ENCODE measurements at places on chromosomes 7 and 10.

DNA sequence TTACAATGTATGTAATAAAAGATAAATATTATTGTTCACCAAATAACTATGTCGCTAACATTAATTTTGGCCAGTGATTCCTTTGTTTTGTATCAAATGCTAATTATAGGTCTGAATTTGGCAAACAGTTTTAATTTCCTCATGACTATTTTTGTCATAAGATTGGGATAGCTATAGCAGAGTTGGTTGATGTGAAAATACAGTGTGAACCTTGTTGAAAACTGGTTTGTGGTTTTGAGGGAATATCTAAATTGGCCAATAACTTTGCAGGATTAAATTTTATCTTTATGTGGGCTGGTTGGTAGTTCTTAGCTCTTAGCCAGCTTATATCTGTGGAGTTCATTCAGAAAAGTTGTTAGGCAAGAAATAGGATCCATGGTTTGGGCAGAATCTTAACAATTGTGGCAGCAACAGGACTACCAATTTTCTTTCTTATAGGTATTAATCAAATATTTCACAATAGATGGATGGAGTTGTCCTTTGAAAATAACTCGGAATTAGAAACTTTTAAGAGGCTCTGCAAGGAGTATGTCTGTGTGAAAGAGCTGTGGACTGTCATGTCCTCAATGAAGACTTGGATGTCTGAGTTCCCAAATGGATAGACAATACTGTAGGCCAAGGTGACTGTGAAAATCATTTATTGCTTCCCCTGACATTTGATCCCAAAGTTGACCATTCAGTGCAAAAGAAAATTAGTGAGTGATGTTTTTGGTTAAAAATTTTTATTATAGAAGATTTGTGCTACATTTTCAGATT lies 73.5 kb downstream of the PRKG1 start:
- no peak for DNase-seq

DNA sequence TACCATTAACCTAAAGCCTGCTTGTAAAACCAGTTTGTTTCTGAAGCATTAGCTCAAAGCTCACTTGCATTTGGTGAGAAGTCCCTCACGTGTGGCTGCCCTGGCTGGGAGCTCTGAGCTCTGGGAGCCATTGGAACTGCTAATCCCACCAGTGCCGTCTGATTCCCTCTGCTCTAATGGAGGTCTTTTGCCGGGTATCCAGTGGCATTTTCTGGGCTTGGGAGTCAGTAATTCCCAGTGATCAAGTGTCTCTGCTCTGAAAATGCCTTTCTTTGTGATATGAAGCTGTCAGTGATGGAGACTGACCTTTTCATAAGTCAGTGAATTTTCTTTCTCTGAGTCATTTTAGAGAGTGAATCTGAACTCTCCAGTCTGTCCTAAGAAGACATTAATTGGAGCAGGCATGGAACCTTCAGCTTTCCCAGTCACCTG lies 36.9 kb upstream of the FAM20C start:
- no peak for DNase-seq

GRCh38 chr10:44991571-44991970 lies 9.2 kb upstream of the ZNF22 start:
- no peak for DNase-seq

DNA sequence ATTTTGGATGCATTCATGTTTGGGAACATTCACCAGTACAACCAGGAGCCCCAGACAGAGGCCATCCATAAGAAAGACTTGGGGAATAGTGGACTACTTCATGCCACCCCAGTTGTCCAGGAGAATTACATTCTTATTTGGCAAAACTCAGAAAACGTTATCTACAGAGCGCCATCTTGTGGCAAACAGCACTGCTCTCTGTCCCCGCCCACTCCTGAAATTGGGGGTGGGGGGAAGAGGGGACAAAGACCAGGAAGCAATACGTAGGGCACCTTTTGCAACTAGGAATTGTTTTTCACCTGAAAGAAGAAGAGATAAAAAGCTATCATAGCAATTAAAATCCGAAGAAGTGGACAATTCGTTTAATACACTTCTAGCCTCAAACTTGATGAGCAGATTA lies 134.6 kb upstream of the MGMT start:
- DNase-seq, result no peak

DNA sequence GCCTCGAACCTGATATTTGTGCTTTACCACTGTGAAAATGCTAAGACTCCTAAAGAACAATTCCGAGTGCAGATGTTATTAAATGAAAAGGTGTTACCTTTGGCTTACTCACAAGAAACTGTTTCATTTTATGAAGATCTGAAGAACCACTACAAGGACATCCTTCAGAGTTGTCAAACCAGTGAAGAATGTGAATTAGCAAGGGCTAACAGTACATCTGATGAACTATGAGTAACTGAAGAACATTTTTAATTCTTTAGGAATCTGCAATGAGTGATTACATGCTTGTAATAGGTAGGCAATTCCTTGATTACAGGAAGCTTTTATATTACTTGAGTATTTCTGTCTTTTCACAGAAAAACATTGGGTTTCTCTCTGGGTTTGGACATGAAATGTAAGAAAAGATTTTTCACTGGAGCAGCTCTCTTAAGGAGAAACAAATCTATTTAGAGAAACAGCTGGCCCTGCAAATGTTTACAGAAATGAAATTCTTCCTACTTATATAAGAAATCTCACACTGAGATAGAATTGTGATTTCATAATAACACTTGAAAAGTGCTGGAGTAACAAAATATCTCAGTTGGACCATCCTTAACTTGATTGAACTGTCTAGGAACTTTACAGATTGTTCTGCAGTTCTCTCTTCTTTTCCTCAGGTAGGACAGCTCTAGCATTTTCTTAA lies 47.7 kb downstream of the MINPP1 start:
- DNase-seq, result no peak

- DNase-seq, result no peak
Observed at GRCh38 chr7:106417273-106417902, 132.6 kb upstream of the NAMPT start.

DNA sequence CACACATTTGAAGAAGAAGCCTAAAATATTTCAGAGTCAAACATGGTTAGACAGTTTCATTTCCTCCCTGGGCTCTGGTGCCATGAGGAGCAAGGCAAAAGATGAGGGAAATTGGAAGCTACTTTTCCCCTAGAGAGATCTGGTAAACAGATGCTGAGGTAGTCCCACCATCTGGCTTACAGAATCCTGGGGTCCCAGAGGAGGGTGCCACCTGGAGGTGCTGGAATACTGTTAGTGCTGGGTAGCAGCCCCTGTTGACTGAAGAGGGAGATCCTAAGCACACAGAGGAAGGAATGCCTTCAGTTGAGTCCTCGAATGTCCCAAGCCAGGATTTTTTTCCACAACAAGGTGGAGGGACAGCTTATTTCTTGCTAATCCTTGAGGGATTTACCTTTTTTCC lies 160.1 kb downstream of the FZD1 start:
- no peak for DNase-seq

GRCh38 chr10:127186813-127187212 lies 9.6 kb downstream of the INSYN2A start:
- DNase-seq, result no peak

DNA sequence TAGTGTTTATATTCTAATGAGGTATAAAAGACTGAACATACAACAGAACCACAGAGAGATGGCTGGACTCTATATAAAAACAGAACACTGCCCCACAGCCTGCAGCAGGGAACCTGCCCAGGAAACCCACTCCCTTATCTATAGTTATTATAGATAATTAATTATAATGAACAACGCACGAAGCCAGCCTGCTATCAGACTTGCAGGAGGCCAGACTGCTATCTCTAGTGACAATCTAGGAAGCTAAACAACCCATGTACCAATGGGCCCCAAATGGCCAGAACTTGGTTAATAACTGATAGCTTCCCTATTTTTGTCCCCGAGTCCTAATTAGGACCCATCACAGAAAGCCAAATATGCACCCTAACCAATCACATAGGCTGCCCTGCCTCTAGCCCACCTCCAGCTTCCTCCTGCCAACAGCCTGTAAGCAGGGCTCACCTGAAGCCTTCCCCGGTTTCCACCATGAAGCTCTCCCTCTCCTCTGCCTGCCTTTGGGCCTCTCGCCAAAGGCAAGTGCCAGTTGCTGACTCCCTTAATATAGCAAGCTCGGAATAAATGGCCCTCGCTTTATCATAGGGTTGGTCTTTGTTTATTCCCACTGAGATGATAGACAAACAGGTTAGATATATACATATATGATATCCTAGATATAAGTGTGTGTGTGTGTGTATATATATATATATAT lies 74.5 kb downstream of the SYPL1 start:
- no peak for DNase-seq

DNA sequence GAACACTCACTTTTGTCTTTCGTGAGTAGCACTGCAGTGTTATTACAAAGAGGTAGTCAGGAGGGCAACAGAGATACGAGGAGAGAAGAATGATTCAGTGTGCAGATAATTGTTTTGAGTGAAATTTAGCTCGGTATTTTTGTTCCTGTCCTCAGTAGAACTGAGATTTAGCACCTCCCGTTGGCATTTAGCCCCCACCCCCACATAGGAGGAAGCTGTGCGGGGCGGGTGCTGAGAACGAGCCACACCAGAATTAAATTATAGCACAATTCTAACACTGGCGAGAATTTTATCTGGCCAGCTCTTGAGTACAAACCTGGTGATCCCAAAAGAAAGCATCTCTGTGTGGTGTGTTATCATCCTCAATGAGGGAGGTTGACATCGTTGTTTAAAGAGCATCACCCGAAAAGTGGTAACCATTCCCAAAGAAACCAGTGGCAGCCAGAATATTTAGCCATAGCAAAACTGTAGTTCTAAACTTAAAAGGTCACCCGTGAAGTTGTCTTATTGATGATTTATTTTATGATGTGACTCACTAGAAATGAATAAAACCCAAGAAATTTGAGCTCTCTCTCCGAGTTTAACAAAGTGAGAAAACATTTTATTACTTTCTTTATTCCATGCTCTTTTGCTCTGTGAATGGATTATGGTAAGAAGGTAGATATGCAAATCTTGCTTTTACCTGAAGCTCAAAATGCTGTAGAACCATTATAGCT lies 612.2 kb downstream of the SUGCT start:
- DNase-seq, result no peak

DNA sequence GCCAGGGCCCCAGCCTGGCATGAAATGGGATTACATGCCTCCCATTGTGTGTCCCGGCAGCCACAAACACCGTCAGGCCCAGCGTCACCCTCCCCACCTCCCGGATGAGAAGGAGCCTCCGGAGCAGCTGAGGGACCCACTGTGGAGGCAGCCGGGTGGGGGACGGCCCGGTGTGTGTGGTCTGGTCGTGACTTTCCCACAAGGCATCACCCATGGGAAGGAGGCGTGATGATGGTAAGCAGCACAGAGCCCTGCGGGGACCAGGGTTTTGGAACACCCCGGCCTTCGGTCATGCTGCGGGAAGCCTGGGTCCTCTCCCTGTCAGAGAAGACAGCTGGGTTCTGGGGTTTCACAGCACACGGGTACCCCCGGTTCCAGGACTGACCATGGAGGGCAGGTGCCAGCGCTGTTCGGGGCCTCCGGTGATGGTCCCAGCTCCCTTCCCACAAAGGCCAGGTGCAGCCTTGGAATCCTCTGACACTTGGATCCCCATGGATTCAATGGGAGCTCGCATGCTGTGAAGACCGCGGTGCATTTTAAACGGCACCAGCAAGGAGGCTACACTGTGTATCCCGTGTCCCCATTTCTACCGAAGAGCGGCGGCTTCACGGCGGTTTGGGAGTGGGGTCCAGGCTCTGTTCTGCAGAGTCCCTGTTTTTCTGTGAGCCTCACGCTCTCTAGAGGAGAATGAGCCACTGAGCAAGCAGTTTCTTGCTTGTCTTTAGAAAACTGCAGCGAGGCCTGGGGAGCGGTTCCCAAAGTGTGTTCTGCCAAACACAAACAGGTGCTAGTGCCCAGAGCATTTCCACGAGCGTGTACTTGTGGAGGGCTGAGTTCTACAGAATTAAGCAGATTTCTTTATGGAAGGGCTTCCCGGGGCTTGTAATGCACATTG lies 336.0 kb downstream of the ADARB2 start:
- DNase-seq, result no peak
